ENCODE measurements at places on chromosomes 4 and X.

GRCh38 chr4:8241895-8242696, 27.5 kb upstream of the HTRA3 start:
- DNase-seq = peak; percentile 98

DNA sequence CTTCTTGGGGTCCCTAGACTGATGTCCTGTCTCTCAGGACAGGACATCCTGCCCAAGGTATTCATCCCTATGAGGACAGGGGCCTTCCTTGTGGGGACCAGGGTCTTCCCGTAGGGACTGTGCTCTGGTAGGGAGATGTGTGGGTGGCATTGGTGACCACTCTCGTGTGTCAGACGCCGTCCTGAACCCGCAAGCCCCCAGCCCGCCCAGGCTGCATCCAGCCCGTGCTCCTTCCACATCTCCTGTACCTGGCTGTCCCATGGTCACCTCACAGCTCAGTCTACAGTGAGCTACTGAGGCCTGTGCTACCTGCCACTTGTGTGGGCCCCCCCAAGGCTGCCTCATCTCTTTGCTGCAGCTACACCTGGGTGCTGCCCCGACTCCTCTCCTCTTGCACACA, 24.0 kb downstream of the WFS1 start:
- DNase-seq = no peak

- DNase-seq = no peak
Measured at GRCh38 chr4:176638992-176639391, 153.7 kb downstream of the VEGFC start.

GRCh38 chrX:118764122-118764521, 36.7 kb downstream of the IL13RA1 start:
- no peak for DNase-seq

- no peak for DNase-seq
Measured at GRCh38 chrX:17818726-17819125, 42.4 kb downstream of the RAI2 start.

DNA sequence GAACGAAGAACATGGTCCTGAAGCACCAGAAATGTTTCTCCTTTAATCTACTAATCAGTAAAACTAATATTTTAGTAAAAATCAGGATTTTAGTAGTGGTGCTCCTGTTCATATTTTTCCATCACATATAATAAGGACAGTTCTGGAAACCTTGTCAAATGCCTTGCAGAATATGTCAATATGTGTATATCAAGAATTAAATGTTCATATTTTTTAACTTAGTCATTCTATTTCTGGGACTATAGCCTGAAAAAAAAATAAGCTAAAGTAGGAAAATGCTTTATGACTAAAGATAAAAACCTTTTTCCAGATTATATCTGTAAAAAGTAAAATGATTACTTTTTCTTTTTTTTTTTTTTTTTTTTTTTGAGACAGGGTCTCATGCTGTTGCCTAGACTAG, 65.1 kb downstream of the MAB21L2 start:
- no peak for DNase-seq

DNA sequence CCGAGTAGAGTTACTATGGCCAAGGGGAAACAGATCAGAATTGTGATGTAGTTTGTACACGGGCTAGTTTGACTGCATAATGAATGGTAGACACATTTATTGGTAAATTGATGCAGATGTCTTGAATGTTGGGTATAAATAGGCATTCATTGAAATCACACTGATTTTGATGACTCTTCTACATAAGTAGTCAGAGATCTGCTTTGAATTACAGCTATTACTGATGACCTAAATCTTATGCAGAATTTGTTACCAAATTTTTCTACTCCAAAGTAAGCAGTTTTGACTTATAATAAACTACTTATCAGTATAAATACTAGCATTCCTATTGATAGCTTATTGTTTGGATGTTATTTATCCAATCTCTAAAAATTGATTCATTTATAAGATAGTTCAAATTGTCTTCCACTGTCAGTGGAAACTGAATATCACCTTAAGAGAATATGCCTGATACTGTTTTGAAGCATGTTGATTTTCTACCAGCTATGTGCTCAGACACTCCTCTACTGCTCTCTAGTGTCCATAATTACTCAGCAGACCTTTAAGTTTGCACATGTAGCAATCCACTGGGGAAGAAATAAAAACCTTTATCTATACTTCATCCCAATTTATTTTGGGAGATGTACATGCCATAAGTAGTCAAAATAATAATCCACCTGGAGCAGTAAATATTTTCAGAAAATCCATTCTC, 120.3 kb downstream of the RASL11B start:
- DNase-seq = no peak

- no peak for DNase-seq
Measured at GRCh38 chrX:57964975-57965374, 54.7 kb upstream of the ZXDA start.

- DNase-seq = no peak
Measured at GRCh38 chrX:56746996-56747395, 18.0 kb downstream of the NBDY start.

DNA sequence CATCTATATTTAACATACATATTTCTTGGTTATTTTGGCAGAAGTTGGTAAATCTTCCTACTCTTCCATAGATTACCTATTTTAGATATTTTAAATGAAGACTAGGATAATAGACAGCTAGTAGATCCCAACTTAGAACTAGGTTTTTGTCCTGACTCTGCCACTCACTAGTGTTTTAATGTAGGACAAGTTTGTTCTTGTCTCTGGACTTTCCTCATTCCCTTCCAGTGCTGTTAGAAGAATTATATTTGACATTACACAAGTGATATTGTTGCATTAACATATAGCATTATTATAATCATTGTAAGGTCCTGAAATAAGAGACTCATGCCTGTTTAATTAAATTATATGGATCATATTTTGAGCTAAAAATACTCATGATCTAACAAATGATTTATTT, 24.1 kb upstream of the ALB start:
- no peak for DNase-seq

GRCh38 chrX:37755025-37755424, 24.8 kb upstream of the CYBB start:
- DNase-seq = no peak

DNA sequence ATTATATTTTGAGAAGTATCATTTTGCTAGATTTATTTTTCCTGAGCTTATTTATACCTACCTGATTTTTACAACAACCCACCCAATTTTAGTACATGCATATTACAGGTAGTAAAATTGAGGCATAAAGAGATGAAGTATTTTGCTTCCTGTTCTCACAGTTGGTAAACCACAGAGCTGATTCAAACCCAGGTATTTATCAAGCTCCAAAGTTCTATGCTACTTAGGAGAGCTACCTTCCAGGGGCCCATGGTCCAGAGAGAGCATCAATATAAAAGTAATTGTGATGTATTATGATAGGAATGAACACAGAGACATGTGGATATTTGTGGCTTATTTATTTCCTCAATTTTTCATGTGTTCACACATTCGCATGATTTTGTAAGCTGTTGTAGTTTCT, 20.2 kb upstream of the GBA3 start:
- no peak for DNase-seq

GRCh38 chrX:44462850-44463249, 79.8 kb downstream of the FUNDC1 start:
- DNase-seq = no peak

DNA sequence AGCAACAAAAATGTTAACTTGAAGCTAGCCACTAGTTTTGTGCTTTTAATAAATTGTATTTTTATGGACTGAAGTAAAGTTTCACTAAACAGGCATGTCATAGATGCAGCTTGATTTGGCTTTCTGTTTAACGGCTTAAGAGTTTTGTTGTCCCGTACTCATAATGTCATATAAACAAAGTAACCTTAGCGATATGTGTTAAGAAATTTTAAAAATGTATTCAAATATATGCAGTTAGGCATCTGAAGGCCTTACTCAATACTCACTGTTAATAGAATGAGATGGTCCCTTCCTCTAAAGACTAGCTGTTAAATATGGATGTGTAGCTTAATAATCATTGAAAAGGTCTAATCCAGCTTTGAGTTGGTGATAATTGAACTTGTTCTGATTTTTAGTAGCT, 1.0 kb upstream of the SCLT1 start:
- no peak for DNase-seq

GRCh38 chr4:177283167-177283566, 26.5 kb upstream of the NEIL3 start:
- no peak for DNase-seq

DNA sequence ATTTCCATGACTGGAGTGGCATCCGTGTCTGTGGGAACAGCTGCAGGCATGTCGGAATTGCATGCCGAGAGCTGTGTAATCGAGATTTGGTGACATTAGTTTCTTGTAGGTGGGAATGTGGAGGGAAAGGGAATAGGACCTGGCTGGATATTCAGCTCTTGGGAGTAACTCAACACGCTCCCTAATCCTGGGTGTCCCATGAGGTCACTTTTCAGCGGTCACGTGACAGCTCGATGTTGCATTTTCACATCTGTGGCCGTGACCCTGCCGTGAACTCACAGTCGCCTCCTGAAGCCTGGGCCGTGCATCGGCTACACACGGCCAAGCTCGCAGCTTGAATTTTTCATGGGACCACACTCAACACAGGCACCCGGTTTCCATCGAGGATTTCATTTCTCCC, 25.8 kb upstream of the PSAPL1 start:
- DNase-seq = peak; percentile 48

DNA sequence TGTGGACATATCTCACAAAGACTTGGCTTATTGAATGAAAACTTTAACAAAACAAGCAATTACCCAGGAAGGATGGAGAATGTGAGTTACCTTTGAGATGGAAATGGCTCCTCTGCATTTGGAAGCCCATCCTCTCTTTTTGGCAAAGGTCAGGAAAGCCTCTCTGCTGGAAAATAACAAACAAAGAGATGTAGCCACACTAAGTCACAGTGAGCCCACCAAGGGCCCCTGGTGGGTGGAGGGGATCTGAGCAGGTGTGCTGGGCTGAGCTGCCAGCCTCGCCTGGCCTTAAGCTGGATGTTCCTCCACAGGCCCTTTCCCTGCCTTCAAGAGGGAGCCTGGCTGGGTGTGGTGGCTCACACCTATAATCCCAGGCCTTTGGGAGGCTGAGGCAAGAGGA, 269.2 kb downstream of the HNRNPD start:
- no peak for DNase-seq

- no peak for DNase-seq
Measured at GRCh38 chr4:164509951-164510350, 244.0 kb upstream of the SMIM31 start.

DNA sequence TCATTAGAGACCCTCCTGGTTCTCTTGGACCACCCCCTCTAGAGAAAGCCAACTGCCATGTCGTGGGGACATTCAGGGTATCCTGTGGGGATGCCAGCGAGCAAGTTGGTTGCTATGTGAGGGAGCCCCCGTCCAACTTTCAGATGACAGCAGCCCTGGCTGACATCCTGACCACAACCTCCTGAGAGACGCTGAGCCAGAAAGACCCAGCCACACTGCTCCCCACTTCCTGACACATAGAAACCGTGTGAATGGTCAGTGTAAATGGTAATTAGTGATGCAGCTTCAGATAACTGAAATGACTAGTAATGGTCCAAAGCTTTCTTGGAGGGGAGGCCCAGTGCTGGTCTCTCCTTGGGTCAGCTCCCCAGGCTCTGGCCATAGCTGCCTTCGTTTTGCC, 10.8 kb downstream of the CLCN4 start:
- DNase-seq = no peak

DNA sequence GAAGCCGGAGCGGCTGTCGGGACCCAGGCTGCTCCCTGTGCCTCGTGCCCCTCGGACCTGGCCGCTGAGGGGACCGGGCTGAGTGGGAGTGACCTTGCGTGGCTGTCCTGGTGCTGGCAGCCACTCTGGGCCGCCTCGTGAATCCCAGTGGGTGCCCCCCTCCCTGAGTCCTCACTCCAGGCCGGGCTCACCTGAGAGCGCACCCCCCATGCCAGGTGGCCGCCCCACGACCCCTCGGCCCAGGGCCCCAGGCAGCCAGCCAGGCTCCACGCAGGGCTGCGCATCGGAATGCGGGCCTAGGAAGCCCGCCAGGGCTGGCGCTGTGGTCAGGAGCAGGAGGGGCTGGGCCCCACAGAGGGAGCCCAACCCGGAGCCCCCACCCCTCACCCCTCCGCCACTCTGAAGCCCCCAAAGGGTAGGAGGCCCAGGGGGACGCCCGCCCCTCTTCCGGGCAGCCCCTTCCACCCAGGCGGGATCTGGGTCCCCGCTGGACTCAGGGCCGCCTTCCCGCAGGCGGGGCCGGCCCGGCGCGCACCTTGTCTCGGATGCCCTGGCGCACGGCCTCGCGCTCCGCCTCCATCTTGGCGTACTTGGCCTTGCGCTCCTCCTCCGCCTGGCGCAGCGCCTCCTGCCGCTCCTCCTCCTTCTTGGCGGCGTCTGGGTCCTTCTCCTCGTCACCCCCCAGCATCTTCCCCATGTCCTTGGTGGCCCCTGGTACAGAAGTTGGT, 33.9 kb downstream of the CPLX1 start:
- no peak for DNase-seq

Data from glutamatergic neuron (in vitro differentiated cells).